ENCODE measurements at places on chromosomes 1 and 21. TPM values are rescaled to one million over a fixed set of nuclear protein-coding genes. Genes with fewer than 3 reads are reported as not detected.

- no peaks in the 10 kb centered on the region for H3K36me3 ChIP-seq
- peak overlapping the region; percentile 25 for H3K4me3 ChIP-seq
- no peak overlapping the region for H3K27ac ChIP-seq
- peaks cover 9% of the 10 kb centered on the region for H3K4me1 ChIP-seq
- DNase-seq: no peak
Observed at GRCh38 chr1:167439301-167439988, 78.9 kb downstream of the CD247 start.

Gene CD52
- 5.7 TPM for total RNA-seq

DNA sequence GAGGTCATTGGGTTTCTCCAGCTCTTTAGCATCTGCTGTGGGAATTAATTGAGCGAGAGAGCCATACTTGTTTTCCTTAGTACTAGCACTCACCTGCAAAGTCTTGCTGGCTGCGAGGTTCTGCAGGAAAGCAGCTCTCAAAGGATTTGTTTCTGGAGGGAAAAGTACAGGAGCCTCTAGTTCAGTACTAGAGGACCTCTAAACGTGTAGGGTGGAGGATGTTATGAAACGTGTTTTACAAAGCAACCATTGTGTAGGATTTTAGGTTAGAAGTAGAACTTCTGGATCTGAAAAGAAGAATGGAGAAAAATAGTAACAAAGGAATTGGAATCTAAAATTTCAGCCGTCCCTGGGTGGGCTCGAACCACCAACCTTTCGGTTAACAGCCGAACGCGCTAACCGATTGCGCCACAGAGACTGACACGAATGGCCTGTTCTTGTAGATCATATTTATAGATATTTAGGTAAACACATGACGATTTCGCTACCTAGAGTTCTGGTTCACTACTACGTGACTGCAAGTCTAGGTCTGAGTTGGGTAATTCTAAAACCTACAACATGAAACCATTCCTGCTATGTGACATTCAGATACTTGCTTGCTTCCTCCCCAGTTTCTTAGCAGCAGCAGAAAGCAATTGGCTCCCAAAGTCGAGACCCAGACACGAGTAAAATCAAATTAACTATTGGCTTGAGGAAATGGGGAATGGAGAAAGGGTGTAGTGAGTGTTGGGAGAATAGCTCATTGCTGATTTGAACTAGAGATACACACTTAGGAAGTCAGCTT lies 60.2 kb upstream of the CFAP126 start:
- H3K27me3 ChIP-seq: peaks cover 50% of the 10 kb centered on the region
- H3K4me1 ChIP-seq: no peaks in the 10 kb centered on the region
- H3K27ac ChIP-seq: no peak overlapping the region
- no peak for DNase-seq
- no peak overlapping the region for H3K4me3 ChIP-seq

DNA sequence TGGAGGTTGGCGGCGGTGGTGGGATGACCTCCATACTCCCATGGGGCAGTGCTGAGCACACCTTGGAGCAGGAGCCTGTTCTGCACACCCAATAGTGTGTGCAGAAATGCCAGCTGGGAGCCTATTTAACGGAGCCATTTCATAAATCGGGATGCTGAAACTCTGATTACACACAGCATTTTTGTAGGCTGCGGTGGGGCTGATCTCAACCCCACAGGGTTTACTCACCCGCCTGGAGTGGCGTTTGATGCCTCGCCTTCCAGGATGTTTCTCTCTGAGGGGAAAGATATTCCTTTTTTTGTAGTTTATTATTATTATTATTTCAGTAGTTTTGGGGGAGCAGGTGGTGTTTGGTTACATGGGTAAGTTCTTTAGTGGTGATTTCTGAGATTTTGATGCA lies 82.6 kb upstream of the WDR26 start:
- DNase-seq: no peak
- no peaks in the 10 kb centered on the region for H3K27me3 ChIP-seq
- H3K36me3 ChIP-seq: no peaks in the 10 kb centered on the region
- no peak overlapping the region for H3K4me3 ChIP-seq
